T1000 (cell line): ENCODE measurements at places on chromosomes 11 and 22.

DNA sequence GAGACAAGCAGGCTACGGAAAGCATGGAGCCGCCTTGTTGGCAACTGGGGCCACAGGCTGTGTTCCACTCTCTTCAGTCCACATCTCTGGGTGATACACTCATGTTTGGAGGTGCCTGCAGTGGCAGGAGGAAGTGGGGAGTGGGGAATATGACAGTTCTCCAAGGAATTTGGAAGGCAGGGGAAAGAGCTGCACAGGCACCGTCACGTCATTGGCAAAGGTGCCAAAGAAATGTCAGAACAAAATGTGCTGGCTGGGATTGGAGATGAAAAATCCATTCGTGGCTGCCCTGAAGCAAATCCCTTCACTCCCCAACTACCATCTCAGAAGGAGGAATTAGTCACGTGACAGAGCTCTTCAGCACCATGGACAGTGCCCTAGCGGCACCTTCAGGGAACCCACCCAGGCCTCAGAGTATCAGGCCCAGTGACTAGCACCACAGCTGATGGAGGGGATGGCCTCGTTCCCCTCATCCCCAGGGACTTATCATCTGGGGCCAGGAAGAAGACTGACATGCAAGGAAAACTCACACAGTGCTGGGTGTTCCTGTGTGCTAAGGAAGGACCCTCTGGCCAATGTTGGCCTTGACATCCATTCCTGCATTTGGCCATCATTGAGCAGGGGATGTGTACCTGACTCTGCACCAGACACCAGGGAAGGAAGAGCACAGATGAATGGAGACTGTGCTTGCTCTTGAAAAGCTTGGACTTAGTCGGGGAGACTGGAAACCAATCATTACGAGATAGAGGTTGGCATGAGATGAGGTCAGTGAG is 48.5 kb upstream of the PRDM11 start:
- no peak for DNase-seq

GRCh38 chr11:117546431-117547194 is 219.0 kb downstream of the CEP164 start:
- DNase-seq = no peak

GRCh38 chr11:64360448-64360921 is 1.5 kb downstream of the RPS6KA4 start:
- DNase-seq = no peak

DNA sequence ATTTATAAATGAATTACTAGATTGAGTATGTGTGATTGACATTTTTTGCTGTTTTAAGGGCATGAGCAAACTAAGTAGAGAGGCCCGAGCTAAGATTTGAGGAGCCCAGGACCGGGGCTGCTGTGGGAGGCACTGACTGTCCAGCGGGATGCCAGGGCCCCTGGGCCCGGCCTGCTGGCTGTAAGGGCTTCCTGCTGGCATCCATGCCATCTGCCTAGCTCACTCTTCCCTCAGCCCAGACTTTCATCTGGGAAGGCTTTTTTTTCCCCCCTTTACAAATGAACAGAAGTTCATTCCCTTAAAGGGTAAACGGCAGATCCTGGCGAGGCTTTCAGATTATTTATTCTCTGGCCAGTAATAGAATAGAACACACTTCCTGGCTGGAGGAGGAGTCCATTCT is 16.0 kb upstream of the TP53I11 start:
- no peak for DNase-seq

DNA sequence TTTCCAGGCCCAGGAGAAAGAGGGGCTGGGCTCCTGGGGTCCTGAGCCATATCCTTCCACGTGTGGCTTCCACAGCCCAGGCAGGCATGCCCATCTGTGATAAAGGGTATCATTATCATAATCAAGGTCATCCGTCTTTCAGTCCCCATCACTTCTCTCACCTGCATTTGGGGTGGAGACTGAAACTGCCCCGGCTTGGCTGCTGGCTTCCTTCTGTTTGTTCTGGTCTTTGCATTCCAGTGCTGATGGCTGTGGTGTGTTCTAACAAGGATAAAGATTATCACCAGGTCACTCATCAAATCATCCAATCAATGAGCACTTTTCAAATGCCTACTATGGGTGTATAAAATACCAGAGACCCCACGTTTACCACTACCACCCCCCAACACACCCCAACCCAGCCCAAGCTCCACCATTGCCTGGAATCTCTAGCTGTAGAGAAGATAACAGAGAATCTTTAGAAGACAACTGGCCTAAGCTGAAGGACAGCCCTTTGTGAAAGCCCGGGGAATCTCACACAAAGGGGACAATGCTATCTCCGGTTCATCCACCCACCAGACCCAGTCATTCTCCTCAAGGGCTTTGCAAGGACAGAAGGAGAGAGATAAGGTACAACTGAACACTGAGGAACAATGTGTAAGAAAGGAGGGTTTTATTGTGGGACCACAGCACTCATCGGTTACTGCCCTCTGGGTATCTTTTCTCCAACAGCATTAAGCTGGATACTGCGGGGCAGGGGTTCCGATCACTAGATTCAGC is 54.9 kb downstream of the AHNAK start:
- no peak for DNase-seq

DNA sequence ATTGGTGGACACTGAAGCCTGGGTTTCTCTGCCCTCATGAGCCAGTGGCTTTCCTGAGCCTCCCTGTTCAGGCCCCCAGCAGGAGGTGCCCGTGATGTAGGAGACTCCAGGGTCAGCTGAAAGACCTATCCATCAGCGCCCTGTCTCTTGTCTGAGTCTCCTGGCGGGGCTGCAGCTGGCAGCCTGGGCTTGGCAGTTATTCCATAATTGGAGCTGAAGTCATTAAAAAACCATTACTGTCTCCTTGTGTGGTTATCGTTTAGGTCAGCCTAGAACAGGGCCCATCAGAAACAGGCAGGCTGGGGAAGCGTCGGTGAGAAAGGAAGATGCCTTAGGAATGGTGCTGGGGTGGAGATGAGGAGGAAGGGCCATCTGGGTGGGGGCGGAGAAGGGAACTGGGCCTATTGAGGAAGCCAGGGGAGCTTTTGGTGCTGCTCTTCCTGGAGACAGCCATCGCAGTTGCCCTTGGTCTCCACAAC is 5.0 kb downstream of the TUB start:
- DNase-seq = no peak

- DNase-seq = no peak
Measured at GRCh38 chr22:23553438-23553837, 26.7 kb downstream of the IGLL1 start.

DNA sequence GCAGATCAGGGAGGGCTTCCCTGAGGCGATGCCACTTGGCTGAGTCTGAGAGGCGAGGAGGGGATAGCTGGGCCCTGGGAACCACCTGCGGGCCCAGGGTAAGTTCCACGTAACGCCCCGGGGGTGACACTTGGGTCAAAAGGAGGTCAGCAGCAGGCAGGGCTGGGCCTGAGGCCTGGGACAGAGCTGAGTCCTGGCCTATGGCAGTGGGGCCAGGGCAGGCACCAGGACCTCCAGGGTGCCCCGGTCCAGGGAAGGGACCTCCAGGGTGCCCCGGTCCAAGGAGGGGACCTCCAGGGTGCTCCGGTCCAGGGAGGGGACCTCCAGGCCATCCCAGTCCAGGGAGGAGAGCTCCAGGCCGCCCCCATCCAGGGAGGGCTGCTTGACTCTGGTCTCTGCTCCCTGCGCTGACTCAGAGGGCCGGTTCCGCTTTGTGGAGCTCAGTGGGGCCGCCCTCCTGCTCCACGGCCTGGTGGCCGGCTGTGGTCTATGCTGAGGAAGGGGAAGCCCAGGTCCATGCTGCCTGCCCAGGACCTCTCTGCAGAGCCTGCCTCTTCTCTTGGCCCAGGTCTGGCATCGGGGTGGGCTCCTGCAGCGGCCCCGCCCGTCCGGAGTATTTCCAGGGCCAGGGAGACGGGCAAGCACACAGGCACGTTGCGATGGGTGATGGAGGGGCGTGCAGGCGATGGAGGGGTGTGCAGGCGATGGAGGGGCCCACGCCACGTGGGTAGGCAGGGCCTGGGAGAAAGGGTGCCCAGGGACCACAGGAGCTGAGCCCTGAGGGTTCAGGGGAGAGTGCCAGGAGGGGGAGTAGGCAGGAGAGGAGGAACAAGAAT is 19.5 kb upstream of the WNT7B start:
- no peak for DNase-seq

- no peak for DNase-seq
Measured at GRCh38 chr11:117528097-117528721, 200.6 kb downstream of the CEP164 start.

GRCh38 chr22:37933711-37934376 is 19.6 kb downstream of the C22orf23 start:
- DNase-seq = peak; percentile 90

GRCh38 chr11:67051180-67051893 is 5.3 kb upstream of the RHOD start:
- DNase-seq = no peak

DNA sequence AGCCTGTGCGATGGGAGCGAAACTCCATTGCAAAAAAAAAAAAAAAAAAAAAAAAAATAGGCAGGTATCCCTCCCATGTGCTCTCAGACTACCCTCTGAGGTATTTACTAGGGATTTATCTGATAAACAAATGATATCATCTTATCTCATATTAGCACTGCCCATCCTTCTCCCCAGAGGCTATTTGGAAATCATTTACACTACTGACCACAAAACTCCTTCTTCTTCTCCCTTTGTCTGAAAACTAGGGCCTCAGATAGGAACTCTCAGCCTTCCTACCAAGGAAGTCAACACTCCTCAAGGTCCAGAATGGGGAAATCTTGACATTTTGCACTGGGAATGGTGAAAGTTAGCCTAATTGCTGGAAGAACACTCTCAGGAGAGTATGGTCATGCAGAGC is 46.4 kb downstream of the LARGE2 start:
- DNase-seq = no peak

DNA sequence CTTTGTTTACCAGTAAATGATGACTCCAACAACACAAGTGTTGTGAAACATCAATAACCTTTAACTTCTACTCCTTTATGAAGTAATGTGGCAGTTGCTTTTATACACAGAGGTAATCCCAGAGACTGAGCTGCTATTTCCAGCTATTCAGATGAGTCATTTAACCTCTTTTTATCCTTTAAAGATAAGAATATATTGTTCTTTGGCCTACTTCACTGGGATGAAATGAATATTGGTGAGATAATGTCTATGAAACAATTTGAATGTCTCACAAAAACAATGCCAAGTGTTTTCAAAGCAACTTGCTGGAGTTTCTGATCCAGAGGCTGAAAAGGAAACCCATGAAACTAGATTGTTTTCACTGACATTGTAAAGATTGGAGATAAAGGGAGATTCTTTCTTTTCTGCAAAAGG is 564.4 kb upstream of the LUZP2 start:
- no peak for DNase-seq

DNA sequence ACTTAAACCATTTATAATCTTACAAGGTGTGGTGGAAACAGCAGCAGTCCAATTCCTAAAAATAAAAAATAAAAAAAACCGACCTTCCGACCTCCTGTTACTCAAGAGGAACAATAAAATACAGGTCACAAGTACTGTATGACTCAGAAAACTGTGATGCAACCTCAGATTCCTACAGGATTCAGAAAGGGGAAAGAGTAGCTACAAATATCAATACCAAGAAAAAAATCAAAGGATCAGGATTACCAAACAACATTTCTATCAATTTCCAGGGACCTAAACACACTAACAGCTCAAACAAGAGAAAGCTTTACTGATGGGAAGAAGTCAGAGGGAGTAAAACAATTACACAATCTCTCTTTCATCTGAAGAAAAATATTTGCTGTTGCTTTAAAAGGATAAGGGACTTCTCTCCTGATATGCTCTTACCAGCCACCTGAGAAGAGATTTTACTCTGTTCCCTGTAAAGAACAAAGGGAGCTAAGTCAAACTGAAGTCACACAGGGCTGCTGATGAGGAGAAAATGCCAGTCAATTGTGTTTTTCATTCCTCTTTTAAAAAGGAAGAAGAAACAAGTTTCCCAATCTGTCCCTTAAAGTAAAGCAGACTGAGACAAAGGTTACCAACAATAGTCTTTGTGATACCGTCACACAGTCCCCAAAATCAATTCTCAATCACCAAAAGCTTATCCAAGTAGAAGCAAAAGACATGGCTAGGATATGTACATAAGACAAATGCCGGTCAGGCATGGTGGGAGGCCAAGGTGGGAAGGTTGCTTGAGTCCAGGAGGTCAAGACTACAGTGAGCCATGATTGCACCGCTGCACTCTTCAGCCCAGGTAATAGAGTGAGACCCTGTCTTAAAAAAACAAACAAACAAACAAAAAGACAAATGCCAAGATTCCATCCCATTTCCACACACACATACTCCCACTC is 39.3 kb downstream of the AMBRA1 start:
- no peak for DNase-seq

DNA sequence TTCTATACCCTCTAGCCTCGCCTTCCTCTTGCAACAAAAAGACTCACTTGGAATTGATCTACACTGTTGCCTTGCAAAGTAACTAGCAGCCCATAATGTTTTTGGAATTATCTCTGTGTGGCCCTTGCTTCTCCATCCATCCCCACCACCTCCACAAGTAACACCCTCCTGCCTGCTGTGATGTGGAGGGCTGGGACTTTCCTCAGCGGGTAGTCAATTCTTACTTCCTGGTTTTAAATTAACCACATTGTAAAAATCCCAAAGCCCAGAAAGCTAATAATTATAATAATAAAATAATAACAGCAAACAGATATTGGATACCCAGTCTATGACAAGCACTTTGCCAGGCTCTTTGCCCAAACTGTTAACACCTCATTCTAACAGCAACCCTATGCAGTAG is 40.8 kb upstream of the GALNT18 start:
- DNase-seq = no peak

GRCh38 chr11:12860827-12861226 is 148.3 kb upstream of the RASSF10 start:
- DNase-seq = no peak

DNA sequence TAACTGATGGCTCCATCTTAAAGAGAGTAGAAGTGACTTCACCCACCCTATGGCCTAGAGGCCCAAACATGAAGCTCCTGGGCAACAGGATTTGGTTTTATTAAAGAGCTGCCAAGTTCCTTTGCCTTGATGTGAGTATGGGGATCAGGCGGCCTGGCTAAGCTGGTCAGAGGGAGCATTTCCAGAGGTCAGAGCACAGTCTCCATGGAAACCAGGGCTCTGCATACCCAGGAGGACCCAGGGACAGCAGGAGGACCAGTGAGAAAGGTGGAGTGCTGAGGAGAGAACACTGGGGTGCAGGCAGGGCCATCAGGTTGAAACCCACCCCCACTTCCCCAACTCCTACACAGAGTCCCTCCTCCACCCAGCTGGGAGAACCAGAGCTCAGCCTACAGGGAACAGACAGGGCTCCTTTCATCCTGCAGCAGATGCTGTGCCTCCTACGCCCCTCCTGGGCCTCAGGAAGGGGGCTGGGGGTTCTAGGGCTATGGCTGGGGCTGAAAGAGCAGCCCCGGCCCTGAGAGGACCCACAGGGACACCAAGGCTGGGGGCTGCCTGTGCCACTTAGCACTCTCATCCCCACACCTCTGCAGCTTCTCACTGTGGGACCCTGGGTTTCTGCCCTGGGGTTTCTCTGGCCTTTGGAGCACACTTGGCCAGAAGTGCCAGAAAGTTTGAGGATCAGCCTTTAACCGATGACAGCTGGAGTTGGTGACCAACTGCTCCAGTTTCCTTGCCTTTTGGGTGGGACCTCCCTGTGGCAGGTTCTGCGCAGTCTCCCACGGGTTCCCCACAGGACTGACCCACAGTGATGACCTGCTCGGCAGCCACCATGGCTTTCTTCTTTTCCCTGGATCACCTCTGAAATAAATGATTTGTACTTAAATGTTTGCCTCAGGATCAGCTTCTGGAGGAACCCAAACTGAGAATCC is 13.8 kb upstream of the P2RY6 start:
- no peak for DNase-seq

- no peak for DNase-seq
Measured at GRCh38 chr22:38110863-38111852, 674 bp upstream of the BAIAP2L2 start.
